ENCODE measurements at places on chromosomes 1 and 21. TPM values are rescaled to one million over a fixed set of nuclear protein-coding genes. Genes with fewer than 3 reads are reported as not detected.

The AUNIP gene
- 12.0 TPM for total RNA-seq

The GUCA2B gene
- total RNA-seq, result not detected

The KLF17 gene
- total RNA-seq, result not detected

The MROH9 gene
- not detected for total RNA-seq

The FGR gene
- 0.21 TPM for total RNA-seq

The KLHL20 gene
- total RNA-seq, result 17.1 TPM

The GLIS1 gene
- not detected for total RNA-seq

The PADI3 gene
- total RNA-seq, result not detected

The ARTN gene
- 0.43 TPM for total RNA-seq

DNA sequence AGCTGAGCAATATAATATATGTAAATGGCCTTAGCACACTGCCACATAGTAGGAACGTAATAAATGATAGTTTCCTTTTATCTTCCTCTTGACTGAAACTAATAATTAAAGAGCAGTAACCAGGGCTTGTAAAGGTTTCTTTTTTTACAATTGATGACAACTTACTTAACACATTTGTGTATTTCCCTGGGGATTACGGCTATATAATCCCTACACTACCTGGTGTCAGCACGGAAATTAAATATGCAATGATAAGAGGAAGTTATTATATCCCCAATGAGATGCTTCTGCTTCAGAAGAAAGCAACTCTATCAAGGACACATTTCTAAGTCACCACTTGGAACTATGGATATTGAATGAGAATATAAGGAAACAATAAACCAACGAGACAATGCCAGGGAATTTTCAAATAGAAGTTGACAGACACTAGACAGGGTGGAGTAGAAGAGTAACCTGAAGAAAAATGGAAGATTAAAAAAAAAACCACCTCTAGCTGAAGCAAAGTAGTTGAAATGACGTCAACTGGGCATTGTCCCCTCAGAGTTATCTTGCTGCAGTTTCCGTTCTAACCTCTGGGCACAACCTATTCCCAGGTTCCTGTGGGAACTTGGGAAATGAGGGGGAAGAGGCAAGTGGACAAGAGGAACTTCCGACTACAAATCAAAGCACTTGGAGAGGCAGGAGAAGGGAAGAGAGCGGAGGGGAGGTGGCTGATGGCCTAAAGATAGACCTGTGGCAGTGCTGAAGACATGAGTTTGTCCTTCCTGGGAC is 66.5 kb downstream of the PLPP3 start:
- DNase-seq, result no peak

DNA sequence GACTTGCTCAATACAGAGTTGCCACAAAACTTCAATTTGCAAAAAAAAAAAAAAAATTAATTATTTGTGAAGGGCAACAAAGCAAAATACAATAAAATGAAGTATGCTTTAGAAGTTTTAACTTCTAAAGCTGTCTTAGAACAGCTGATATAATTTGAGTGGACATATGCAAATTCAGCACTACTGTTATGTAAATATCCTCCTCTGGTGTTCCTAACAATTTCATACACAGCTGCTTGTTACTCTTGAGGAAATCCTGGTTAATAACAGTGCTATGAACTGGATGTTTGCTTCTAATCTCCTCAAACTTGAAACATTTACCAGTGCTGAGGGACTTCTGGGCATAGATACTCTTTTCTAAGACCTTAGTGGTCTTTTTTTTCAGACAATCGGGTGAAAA is 69.6 kb upstream of the COL24A1 start:
- DNase-seq, result no peak

- DNase-seq, result no peak
These were observed 326.8 kb downstream of the PTPRU start for GRCh38 chr1:29563092-29563491.

DNA sequence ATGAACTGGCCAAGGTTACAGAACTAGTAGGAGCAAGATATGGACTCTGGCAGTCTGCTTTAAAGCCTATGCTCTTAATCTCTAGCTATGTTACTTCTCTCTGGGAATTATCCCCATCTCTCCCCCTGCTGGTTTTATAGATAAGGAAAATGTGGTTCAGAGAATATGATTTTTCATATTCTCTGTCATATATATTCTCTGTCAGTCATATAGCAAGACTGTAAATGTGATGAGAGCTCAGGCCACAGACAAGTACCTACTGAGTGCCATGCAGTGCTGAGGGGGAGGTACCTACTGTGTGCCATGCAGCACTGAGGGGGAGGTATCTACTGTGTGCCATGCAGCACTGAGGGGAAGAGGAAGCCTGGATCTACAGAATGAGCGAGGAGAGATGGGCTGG is 220.3 kb upstream of the FGGY start:
- DNase-seq, result no peak

- DNase-seq, result no peak
These were observed 648.4 kb downstream of the PLA2G4A start for GRCh38 chr1:187477103-187477502.

GRCh38 chr21:44878053-44878982 is 4.8 kb upstream of the PTTG1IP start:
- no peak for DNase-seq

DNA sequence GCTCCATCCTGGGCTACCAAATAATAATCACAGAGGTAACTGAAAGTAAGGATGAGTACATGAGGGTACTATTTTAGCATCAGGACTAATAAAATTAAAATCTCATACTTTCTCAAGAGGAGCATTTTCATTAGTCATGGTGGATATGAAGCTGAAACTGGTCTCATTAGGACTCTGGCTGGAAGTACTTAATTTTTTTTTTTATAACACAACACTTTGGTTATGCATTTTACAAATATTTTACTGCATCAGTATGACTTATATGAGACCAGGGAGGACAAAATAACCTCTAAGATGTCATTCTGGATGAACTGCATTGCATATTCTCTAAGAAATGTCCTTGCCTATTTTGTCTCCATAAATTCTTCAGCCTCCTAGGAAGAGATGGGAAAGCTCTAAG is 290.9 kb downstream of the HLX start:
- no peak for DNase-seq

DNA sequence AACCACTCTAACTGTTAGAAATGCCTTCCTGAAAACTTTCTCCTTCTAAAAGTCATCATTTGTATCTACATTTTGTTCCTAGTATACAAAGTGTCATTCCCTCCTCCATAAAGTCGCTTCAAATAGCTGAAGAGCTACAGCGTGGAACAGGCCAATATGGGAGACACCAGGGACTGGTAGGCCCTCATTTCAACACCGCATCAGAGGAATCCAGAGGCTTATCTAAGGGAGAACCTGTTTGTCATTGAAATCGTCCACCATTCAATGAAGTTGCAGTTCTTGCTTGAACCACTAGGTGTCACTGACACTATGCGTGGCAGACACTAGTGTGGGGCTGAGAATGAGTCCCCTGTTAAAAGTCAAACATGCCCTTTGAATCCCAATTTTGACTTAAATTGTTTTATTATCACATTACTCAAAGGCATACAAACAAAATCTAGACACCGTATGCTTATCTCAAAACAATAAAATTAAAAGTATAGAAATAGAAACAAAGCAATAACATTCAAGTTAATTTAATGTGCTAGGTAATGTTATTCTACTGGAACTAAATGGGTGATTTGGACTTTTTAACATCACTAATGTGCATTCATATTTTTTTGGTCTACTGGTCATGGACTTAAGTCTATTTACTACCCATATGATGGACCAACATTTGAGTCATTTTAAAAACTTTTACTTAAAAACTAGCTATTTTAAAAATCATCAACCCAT is 182.3 kb downstream of the FCRL5 start:
- DNase-seq, result peak; percentile 84

GRCh38 chr1:204565617-204566582 is 49.7 kb downstream of the MDM4 start:
- DNase-seq, result peak; percentile 89

GRCh38 chr1:14136881-14137280 is 436.9 kb downstream of the PRDM2 start:
- no peak for DNase-seq

DNA sequence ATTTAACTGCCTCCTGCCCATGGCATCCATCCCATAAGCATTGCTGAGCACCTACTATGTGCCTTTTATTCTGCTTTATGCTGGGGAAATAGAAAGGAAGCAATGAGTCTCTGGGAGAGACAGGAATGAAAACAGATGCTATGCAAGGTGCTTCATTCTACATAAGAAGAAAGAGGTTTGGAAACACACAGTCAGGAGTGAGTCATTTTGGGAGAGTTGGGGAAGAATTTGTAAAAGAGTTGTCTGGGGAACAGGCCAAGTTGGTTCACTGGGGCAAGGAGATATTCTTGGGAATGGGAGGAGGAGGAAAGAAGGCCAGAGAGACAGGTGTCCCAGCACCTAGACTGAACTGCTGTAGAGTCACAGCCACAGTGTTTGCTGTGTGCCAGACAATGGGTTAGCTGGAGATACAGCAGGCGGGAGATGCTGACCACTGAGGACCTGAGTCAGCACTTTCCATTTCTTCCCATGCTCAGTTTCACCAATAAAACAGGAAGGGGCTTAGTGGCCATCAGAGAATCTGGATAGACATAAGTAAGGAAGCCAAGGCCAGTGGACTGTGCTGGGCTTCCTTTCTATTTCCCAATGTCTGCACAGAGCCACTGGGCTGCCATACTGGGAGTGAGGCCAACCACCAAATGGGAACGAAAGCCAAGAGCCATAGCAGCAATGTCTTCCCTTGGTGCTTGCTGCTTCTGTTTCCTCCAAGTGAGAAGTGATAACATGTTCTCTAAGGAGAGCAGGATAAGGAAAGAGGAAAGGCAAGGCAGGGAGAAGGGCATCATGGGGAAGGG is 187.7 kb upstream of the USP24 start:
- DNase-seq, result peak; percentile 24

GRCh38 chr1:210257698-210258529 is 25.3 kb downstream of the SERTAD4 start:
- DNase-seq, result no peak

GRCh38 chr1:234730770-234731568 is 121.0 kb upstream of the IRF2BP2 start:
- peak; percentile 86 for DNase-seq

GRCh38 chr1:207289756-207290155 is 31.7 kb upstream of the CD55 start:
- no peak for DNase-seq

GRCh38 chr1:47223921-47224675 is 7.9 kb downstream of the TAL1 start:
- no peak for DNase-seq

DNA sequence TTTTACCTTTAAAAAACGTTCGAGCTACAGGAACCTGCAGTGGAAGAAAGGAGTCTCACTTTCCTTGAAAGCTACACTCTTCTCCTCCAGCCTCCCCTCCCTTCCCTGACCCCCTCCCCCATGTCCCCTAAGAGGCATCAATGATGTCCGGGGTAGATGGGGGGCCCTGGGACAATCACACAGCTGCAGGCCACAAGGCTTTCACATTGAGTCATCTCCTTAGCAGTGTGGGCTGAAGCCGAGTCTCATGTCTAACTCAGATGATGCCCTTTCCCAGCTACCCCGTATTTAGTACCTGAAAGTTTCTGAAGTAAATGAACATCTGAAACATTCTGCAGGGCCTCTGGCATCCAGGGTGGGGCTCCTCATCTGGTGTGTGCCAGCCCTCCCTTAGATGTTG is 6.3 kb upstream of the GPR25 start:
- DNase-seq, result peak; percentile 73

GRCh38 chr1:158328426-158328825 is 2.9 kb downstream of the CD1B start:
- no peak for DNase-seq

Data from activated CD4-positive, alpha-beta T cell treated with anti-CD3 and anti-CD28 coated beads, Interleukin-2, amount 10 ng/mL, durations not matched to agents 24 days and 14 days (primary cell).